ENCODE measurements at places on chromosomes 5 and 9.

GRCh38 chr5:172700365-172701290 lies 59.6 kb downstream of the NEURL1B start:
- DNase-seq: no peak

DNA sequence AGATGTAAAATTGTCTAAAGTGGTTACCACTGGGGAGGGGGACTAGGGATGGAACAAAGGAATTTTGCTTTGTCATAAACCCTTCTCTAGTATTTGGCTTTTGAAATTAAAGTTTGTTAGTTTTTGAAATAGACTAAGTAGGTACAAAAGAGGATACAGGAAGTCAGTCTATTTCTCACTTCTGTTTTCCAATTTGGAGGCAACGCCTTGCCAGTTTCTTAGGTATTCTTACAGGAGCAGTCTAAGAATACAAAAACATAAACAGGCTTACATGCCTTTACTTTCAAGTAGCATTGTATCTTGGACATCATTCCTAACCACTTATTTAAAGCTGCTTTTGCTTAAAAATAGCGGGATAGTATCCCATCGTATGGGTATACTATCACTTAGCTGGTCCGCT lies 34.4 kb downstream of the ALG2 start:
- no peak for DNase-seq

DNA sequence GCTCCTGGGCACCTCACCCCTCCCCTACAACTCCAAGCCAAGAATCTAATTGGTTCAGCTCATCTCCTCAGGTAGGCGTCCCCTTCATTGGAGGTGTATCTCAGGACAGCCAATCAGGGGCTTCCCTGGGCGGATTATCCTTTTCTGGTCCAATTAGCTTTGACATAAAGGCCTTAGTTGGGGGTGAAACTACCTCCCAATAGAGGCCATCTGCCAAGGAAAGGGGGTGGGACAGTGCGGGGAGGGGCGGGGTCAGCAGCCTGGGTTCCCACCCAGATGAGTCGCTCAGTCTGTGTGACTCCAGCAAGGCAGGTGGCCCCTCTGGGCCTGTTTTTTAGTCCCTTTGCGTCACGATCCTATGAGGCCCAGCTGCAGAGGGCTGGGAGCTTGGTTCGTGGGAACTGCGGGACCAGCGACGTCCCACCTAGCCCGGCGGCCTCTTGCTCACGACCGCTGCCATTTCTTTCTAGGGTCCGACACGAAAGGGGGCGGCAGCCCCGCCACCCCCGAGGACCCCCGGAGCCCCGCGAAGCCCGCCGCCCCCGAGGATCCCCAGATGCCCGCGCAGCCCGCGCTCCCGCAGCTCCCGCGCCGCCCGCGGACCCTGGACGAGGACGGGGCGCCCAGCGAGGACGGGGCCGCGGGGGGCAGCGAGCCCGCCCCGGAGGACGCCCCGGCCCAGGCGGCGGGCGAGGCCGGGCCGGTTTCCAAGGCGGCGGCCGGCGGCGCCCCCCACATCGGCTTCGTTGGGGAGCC lies 8.9 kb downstream of the PRRT1B start:
- DNase-seq: no peak

DNA sequence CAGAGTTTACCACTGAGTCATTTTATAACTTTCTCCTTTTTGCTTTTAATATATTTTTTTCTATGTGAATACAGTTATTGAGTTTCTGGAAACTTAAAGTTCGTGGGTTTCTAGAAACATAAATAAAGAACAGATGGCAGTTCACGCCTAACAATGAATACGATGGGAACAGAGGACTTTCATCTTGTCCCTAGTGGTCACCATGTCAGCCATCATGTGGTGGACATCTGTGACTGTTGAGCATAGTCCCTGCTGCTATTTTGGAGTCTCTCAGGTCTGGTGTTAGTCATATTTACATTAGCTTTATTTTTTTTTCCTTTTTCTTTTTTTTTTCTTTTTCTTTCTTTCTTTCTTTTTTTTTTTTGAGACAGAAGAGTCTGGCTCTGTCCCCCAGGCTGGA lies 85.3 kb downstream of the XRCC4 start:
- no peak for DNase-seq

GRCh38 chr5:156473269-156473908 lies 146.4 kb downstream of the SGCD start:
- peak; percentile 50 for DNase-seq

DNA sequence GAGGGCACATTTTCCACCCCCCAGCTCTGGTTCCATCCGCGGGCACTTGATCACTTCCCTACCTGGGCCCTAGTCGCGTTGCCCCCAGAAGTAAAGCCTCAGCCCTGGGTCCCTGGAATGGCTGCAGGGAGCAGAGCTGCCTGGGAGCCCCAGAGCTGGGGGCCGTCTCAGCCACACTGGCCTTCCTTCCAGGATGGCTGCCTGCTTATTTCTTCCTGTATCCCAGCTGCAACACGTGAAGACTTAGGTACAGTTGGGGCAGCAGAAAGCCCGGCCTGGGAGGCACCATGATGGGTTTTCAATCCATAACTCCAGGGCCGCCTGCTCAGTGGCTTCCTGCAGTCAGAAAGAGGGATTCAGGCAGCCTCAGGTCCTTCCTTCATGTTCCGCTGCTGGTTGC lies 232.3 kb downstream of the IRX2 start:
- DNase-seq: no peak

DNA sequence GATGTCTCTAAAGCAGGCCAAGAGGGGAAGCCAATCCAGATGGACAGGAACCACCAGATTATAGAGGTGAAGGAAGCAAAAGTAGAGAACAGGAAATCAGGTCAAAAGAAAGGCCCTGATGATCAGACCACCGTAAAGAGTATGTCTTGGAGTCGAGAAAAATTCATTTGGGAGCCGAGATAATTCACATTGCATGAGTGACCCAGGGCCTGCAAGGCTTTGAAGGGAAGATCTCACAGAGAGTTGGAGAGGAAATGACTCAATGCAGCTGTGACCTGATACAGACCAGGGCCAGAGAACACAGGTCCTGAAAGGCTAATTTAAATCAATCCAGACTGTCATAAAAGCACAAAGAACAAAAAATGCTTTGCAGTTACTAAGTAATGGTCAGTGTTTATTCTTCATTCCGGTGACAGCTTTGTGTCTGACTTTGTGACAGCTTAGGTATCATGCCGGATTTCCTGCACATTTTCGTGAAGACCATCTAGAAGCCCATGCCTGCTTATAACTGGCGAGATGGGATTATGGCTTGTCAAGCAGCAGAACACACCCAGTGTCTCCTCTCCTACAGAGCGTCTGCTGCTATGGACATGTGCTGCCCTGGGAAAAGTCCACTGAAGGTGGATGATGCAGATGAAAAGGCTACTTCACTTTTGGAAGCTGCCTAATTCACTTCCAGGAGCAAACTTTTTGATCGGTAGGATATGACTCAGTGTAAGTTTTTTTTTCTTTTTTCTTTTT lies 5.8 kb upstream of the ACTBL2 start:
- peak; percentile 87 for DNase-seq

GRCh38 chr9:136750526-136750925 lies 2.2 kb upstream of the LCN6 start:
- peak; percentile 33 for DNase-seq

DNA sequence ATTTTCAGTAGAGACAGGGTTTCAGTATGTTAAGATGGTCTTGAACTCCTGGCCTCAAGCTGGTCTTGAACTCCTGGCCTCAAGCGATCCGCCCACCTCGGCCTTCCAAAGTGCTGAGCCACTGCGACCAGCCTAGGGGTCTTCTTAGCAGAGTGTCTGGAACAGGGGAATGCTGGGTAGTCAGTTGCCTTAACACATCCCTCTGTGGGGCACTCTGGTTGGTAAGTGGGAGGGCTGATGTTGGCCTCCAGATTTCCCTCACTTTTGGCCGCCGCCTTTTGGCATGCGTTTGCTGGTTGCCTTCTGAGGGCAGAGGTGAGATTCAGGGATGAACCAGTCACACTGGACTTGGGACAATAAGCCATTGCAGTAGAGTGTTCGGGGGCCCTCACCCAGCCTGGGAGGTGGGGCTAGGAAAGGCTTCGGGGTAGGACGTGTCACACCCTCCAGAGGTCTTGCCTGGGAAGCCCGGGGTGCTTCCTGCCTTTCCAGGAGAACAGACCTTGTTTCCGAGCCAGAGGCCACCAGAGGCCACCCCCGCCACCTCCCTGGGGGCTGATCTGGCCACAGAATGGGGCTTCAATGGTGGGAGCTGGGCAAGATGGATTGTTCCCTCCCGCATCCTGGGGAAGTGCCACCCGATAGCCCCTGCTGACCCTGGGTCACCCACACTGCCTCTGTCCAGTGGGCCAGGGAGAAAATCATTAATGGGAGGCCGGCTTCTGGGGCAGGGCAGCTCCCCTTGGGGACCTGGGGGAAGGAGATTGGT lies 13.3 kb downstream of the FGF18 start:
- DNase-seq: no peak

- DNase-seq: no peak
These were observed 11.2 kb upstream of the PDCD1LG2 start for GRCh38 chr9:5499157-5499556.

GRCh38 chr9:72839085-72839484 lies 113.8 kb downstream of the ALDH1A1 start:
- DNase-seq: peak; percentile 12

DNA sequence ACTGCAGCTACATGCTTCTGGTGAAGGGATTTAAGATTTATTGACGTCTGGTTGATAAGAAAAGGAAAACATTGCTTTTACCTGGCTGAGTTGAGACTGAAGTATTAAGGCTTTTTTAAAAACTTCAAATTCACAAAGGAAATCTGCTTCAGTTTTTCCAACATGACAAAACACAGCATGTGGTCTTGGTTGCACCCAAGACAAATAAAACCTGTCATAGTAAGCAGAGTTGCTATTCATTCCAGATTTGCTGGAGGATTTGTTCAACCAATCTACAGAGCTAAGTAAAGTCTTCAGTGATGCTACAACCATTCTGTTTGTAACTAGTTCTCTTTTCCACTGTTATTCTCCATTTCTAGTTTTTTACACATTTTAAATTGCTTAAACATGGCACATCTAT lies 11.3 kb downstream of the C5orf63 start:
- DNase-seq: peak; percentile 25

DNA sequence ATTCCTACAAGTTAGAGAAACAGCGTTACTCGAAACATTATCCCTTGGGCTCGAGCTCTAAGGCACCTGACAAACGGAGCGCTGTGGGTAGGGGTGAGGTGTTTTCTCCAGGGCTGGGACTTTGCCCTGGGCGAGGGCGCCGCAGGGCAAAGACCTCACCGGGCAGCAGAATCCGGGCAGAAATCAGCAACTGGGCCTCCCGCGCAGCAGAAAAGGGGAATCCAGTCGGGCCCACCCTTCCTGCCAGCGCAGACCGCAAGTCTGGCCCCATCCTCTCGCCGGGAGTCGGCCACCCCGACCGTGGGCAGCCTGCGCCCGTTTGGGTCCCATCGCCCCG lies 430 bp upstream of the MSH3 start:
- DNase-seq: peak; percentile 15

DNA sequence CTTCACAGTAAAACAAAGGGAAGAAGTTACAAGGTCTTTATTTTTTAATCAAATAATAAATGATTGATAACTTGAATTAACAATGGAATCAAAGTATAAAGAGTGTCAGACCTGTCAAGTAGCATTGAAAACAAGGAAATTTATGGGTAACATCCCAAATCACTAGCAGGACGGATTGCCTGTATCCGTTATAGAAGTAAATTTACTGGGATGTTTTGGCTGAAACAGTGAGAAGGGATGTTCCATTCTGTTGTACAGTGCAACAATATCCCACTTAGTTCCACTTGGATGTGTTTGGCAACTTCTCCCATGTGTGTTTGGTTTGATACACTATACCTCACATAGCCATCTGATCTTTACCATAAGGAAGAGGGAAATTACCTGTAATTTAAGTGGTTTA lies 421.0 kb upstream of the CHD1 start:
- no peak for DNase-seq

DNA sequence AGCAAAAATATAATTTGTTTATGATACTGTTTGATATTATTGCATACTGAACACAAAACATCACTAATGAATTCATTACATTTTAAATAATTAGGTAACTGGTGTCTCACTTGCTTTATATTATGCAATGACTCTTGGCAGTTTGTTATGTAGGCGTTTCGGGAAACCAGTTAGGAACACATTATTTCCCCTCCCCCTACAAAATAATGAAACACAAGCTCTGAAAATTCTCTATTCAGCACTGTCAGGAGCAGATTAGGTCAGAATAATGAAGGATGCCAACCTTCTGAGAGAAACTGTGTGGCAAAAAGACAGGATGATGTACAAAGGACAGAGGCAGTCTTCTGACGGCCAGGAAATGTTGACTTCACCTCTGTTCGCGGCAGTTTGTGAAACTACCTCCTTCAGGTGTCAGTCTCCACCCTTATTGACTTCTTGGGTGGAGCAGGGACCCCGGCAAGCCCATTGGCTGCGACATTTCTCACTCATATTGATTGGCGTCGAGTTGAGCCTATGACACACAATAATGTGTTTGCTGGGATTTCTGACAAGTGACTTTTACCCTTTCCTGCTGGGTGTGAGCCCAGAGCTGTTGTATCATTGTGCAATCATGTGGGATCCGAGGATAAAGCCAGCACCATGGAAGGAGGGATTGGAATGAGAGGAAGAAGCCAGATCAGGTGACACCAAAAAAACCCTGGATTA lies 33.9 kb downstream of the SH3PXD2B start:
- DNase-seq: peak; percentile 98

DNA sequence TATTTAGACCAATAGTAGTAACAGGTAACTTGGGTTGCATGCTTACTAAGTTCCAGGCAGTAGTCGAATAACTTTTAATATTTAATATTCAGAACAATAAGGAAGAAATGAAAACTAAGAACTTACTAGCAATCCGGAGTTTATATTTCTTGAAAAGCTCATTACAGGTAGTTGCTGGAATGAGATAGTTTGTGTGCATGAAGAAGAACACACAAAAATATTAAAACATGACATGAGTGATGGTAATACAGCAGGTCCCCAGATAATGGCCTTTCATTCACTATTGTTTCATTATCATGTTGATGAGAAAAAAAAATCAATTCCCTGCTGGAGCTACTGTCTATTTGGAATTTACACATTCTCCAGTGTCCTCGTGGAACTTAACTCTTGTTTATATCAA lies 44.7 kb downstream of the EXOSC2 start:
- DNase-seq: no peak

- DNase-seq: no peak
These were observed 187.1 kb downstream of the CFAP90 start for GRCh38 chr5:7663808-7664207.

DNA sequence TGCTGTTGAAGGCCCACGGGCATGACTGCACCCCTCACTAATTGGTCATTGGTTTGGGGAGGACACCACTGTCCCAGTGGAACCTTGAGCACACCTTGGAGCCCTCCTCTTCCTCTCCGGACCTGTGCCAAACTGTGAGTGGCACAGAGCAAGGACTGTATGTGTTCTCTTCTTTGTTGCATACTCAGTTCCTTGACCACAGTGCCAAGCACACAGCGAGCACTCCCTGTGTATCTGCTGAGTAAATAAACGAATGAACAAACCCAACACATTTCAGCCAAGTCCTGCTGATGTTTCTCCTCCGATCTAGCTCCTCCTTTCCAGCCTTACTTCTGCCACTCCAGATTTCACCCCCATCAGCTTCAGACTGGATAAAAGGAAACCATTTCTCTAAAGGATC lies 2.7 kb upstream of the TRIM52 start:
- DNase-seq: no peak

- DNase-seq: no peak
These were observed 174.9 kb upstream of the DMAC1 start for GRCh38 chr9:7974335-7974960.

All from cardiac fibroblast (primary cell).